ENCODE measurements at places on chromosomes 7 and 10. TPM values are rescaled to one million over a fixed set of nuclear protein-coding genes. Genes with fewer than 3 reads are reported as not detected.
A peak's percentile ranks its signal among the peaks of the same experiment; 100 is the strongest.

DNA sequence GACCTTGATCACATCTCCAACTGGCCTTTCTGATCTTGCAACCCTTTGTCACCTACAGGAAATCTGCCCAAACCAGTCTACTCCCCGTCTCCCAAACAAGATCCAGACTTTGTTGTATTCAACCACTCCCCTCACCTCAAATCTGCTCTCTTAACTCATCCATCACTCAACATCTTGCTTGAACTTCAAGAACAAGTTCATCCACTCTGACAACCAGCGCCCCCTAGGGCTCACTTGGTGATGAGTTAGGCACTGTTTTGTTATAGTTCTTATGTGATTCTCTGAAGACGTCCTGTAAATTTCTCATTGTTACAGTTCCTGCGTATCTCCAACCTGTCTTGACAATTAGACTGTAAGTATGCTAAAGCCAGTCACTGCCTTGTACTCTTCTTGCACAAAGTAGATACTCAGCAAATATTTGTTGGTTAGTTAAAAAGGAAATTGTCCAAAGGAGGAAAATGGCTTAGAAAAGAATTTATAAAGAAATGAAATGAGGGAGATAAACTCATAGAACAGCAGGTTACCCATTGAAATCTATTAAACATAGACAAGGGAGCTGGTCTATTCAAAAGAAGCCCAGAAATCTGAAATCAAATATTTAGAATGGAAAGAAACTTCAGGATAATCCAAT lies 5.3 kb downstream of the FRMD4A start:
- H3K27ac ChIP-seq, result no peak overlapping the region
- DNase-seq, result peak; percentile 75
- H3K27me3 ChIP-seq, result no peaks in the 10 kb centered on the region
- H3K4me1 ChIP-seq, result no peaks in the 10 kb centered on the region
- H3K36me3 ChIP-seq, result no peaks in the 10 kb centered on the region

Gene TMUB1
- total RNA-seq, result 54.2 TPM

- H3K4me1 ChIP-seq, result peaks cover 7% of the 10 kb centered on the region
- H3K27me3 ChIP-seq, result no peaks in the 10 kb centered on the region
- H3K36me3 ChIP-seq, result no peaks in the 10 kb centered on the region
- DNase-seq, result no peak
These were observed 54.1 kb upstream of the ANTXRL start for GRCh38 chr10:46232666-46233065.

Gene FAM20C
- total RNA-seq, result 12.7 TPM

GRCh38 chr7:26151096-26151495 lies 902 bp upstream of the NFE2L3 start:
- peaks cover 35% of the 10 kb centered on the region for H3K4me1 ChIP-seq

DNA sequence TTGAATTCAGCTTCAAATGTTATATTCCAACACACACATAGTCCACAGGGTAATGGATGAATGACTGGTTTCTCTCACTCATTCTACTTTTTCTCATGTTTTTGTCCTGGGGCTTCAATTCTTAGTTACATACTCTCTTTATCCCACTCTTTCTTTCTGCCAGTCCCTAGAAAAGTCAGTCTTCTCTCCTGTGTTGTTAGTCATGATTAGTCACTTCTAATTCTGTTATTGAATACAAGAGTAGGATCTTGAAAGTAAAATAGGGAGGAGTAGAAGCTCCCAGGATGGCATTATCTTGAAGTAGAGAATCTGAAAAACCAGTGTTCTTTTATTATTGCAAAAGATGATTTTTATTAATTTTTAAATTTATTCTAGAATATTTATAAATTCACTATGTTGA lies 45.5 kb upstream of the CALCR start:
- no peaks in the 10 kb centered on the region for H3K27me3 ChIP-seq
- DNase-seq, result no peak
- H3K4me1 ChIP-seq, result no peaks in the 10 kb centered on the region

DNA sequence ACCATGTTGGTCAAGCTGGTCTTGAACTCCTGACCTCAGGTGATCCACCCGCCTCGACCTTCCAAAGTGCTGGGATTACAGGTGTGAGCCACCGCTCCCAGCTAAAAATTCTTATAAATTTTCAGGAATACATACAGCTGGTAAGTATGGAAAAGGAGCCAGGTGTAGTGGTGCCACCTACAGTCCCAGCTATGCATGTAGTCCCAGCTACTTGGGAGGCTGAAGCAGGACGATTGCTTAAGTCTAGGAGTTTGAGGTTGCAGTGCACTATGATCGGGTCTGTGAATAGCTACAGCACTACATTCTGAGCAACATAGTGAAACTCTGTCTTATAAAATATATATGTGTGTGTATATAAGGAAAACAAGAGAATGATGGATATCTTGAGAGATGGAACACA lies 19.0 kb downstream of the LDB1 start:
- H3K27ac ChIP-seq, result no peak overlapping the region
- H3K4me3 ChIP-seq, result no peak overlapping the region
- no peaks in the 10 kb centered on the region for H3K27me3 ChIP-seq
- H3K36me3 ChIP-seq, result no peaks in the 10 kb centered on the region

Gene TYW1B
- total RNA-seq, result 7.9 TPM

Gene MET
- total RNA-seq, result 21.3 TPM

- H3K4me1 ChIP-seq, result peaks cover 5% of the 10 kb centered on the region
- H3K4me3 ChIP-seq, result no peak overlapping the region
- no peaks in the 10 kb centered on the region for H3K36me3 ChIP-seq
- DNase-seq, result peak; percentile 67
- no peak overlapping the region for H3K27ac ChIP-seq
- H3K27me3 ChIP-seq, result no peaks in the 10 kb centered on the region
These were observed 201.1 kb downstream of the BAMBI start for GRCh38 chr10:28878236-28878970.

Gene MOGAT3
- total RNA-seq, result not detected

GRCh38 chr7:5795752-5796475 lies 14.5 kb upstream of the RNF216 start:
- no peak for DNase-seq
- H3K27me3 ChIP-seq, result no peaks in the 10 kb centered on the region
- H3K4me3 ChIP-seq, result no peak overlapping the region
- H3K36me3 ChIP-seq, result no peaks in the 10 kb centered on the region

GRCh38 chr7:131455001-131455400 lies 101.4 kb downstream of the PODXL start:
- no peak overlapping the region for H3K4me3 ChIP-seq
- H3K4me1 ChIP-seq, result peaks cover 15% of the 10 kb centered on the region
- no peak for DNase-seq
- H3K27ac ChIP-seq, result no peak overlapping the region
- peaks cover under 1% of the 10 kb centered on the region for H3K36me3 ChIP-seq

- no peak overlapping the region for H3K27ac ChIP-seq
- no peaks in the 10 kb centered on the region for H3K4me1 ChIP-seq
- no peaks in the 10 kb centered on the region for H3K36me3 ChIP-seq
- no peaks in the 10 kb centered on the region for H3K27me3 ChIP-seq
- DNase-seq, result no peak
These were observed 265.5 kb upstream of the POT1 start for GRCh38 chr7:125195156-125195555.

Gene CFAP46
- 0.52 TPM for total RNA-seq

All from body of pancreas (tissue), 4 donors.